Globus pallidus (tissue), 1 donor: ENCODE measurements at places on chromosomes 6 and 20.

- no peak for DNase-seq
These were observed 53.9 kb downstream of the ECT2L start for GRCh38 chr6:138849791-138850190.

- no peak for DNase-seq
These were observed 54.1 kb downstream of the PLAGL1 start for GRCh38 chr6:143953922-143954321.

GRCh38 chr6:143555071-143555492 is 43.6 kb upstream of the FUCA2 start:
- no peak for DNase-seq

DNA sequence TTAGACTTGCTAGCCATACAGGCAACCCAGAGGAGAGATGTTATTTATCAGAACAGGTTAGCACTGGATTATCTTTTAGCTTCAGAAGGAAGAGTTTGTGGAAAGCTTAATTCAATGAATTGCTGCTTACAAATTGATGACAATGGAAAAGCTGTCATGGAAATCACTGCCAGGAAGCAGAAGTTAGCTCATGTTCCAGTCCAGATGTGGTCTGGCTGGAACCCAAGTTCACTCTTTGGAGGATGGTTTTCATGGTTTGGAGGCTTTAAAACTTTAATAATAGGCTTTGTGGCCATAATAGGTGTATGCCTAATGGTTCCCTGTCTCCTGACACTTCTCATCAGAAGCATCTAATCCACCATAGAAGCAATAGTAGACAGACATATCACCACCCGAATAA is 699.0 kb downstream of the PHF3 start:
- DNase-seq, result no peak

DNA sequence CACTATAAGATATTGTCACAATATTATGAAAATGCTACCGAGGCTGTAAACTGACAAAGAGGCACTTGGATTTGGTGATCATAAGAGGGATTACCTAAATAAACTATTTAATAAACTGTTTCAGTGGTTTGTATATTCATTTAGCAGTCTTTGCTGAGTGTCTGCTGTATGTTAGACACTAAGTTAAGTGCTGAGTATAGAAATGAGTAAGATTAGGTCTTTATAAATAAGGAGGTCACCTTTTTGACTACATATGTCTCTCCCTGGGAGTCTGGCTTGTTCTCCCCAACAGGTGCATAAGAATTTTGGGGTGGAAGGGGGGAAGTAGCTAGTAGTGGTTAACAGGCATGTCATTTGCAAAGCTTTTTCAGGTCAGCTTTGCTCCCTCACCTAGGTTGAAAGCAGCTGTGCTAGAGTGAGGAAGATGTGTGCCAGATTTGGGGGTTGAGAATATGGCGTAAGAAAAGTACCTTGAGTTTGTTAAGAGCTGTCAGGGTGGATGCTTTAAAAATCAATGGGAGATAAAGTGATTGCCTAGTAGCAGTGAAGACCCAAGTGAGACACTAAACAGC is 246.3 kb downstream of the ZFAND3 start:
- no peak for DNase-seq

GRCh38 chr6:56807326-56807988 is 147.4 kb upstream of the BEND6 start:
- DNase-seq, result no peak

- no peak for DNase-seq
These were observed 471.8 kb downstream of the COL12A1 start for GRCh38 chr6:74733830-74734620.
